ENCODE measurements at places on chromosomes 4 and X. TPM values are rescaled to one million over a fixed set of nuclear protein-coding genes. Genes with fewer than 3 reads are reported as not detected.

The TASL gene
- not detected for total RNA-seq

The GPR82 gene
- total RNA-seq: not detected

The SHISA3 gene
- not detected for total RNA-seq

The HS6ST2 gene
- 24.6 TPM for total RNA-seq

The HSFX4 gene
- not detected for total RNA-seq

The MAGEE1 gene
- 2.2 TPM for total RNA-seq

The DMP1 gene
- not detected for total RNA-seq

Measured in HCT116 (cell line).